ENCODE measurements at places on chromosomes 7 and 10. TPM values are rescaled to one million over a fixed set of nuclear protein-coding genes. Genes with fewer than 3 reads are reported as not detected.

The ENKUR gene
- not detected for total RNA-seq

The ZPBP gene
- not detected for total RNA-seq

The CPVL gene
- not detected for total RNA-seq

DNA sequence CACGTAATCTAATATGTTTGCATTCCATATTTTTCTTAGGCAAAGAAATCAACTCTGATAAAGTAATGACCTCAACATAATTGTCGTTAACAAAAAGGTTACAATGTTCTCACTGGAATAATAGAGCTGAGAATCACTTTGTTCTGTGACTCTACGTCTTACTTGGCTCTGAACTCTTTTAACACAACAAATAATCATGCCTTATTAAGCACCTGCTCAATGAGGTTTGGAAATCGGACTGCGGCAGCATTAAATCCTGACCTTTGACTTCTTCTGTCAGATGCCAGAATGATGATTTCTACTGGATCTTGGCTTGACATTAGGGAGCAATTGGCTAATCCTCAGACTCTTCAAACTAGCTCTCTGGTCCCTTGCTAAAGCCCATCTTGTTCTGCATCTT lies 233.6 kb downstream of the SEMA3D start:
- DNase-seq = no peak

DNA sequence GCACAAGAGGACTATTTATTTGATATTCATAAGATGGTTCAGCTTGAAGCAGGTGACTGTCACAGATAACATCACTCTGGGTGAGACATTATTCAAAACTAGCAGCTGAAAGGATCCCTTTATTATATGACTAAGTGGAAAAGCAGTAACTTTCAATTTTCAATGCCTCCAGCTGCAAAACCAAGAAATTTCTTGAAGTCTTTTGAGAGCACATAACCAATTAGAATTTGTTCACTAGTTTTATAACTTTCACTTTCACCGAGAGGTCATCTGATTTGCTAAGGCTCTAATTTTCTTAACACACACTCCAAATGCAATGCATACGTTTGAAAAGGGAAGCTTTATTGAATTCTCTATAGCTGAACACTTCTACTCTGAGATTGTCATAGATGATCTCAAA lies 88.6 kb upstream of the KLF14 start:
- no peak for DNase-seq

- peak; percentile 12 for DNase-seq
Observed at GRCh38 chr10:12707461-12708185, 293.9 kb downstream of the CCDC3 start.

The BEND7 gene
- not detected for total RNA-seq

The WEE2 gene
- total RNA-seq = not detected

DNA sequence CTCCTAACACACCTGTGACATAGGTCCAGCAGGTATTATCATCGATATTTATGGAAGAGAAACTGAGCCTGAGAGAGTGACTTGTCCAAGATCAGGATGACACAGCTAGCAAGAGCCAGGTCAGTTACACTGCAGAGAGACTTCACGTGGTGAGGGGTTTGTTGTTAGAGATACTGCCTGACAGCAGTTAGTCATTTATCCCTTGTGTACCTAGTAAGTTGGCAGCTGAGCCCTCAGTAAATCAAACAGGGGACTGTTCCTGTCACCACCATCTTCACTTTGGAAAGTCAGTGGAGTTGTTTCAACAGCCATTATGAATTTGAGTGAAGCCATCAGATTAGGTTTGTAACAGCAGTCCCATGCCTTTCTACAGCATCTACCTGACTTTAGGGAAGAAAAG lies 87.5 kb upstream of the GATA3 start:
- DNase-seq = no peak

GRCh38 chr10:74175510-74176379 lies 24.7 kb downstream of the ADK start:
- no peak for DNase-seq

DNA sequence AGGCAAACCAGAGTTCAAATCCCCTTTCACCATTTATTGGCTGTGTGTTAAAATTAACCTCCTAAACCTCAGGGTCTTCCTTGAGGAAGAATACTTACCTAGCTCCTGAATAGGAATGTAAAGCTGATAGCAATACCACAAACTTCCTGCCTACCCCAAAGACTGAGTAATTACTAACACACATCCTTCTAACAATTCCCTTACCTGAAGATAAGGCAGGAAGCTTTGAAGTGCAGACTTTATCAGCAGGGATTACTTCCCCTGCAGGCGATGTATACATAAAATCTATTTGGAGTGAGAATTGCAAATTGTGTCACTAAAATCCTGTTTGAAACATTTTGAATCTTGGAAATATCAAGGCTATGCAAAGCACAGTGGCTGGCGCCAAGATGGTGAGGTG lies 21.2 kb downstream of the EVX1 start:
- DNase-seq = no peak

DNA sequence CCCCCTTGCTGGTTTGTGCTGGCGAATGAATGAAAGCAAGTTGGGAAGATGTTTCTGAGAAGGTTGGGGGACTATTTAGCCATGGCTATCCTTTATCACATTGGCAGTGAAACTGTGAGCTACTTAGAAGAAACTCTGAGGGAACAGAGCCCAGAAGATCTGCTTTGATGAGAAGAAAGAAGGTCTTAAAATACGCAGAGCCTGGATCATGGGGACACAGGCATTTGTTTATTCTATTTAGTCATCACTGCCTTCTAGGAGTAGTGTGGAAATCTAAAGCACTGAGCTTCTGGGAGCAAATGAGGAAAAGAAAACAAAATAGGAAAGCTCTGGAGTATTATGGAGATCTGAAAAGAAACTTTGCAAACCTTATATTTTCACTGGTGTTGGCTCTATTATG lies 28.5 kb downstream of the CPED1 start:
- no peak for DNase-seq

The HTR5A gene
- not detected for total RNA-seq

DNA sequence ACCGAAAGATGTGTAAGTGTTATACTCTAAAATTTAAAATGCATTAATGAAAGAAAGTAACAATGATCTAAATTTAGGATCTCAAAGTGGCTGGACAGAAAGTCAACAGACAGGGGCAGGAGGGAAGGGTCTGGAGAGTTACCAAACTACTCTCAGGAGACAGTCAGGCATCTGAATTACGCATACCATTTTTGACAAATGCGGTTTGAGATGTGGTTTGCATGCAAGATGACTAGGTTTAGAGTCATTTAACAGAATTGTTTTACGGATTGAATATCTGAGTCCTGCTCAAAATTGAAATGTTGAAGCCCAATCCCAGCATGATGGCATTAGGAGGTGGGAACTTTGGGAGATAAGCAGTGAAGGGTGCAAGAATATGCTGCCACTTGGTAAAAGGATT lies 314.1 kb downstream of the WDR11 start:
- no peak for DNase-seq
